IMR-90 (cell line): ENCODE measurements at places on chromosomes 13 and 19. TPM values are rescaled to one million over a fixed set of nuclear protein-coding genes. Genes with fewer than 3 reads are reported as not detected.

LYPD3 gene
- total RNA-seq: 0.18 TPM in 1 of 2 replicates, not detected in the other

KCNJ14 gene
- total RNA-seq: under 0.01 and 0.18 TPM in 2 replicates

CYP4F3 gene
- total RNA-seq: not detected in 2 replicates

ZNF829 gene
- total RNA-seq: 3.0 and 3.3 TPM in 2 replicates

KLK10 gene
- total RNA-seq: not detected in 2 replicates
